ENCODE measurements at places on chromosomes 5 and 9. TPM values are rescaled to one million over a fixed set of nuclear protein-coding genes. Genes with fewer than 3 reads are reported as not detected.

DNA sequence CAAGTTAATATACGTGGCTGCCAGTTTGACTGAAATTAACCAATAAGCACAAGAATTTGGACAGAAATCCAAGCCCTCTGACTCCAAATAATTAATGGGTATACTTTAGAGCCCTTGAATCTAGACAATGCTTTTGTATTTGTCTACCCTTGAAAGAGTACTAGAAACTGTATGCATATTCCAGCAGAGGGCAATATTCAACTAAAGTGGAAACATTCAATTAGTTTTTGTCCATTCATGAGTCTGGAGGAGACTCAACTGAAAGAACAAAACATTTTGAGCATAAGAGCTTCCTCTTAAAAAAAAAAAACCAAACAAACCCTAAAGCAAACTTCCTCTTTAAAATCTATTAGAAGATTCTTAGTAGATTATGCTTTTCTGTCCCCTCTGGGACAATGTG, 157.8 kb downstream of the ARHGEF28 start:
- no peak for DNase-seq

- no peak for DNase-seq
Observed at GRCh38 chr9:113636693-113637092, 173.2 kb downstream of the RGS3 start.

GRCh38 chr5:52674815-52675545, 112.7 kb upstream of the ITGA1 start:
- no peak for DNase-seq

- DNase-seq: no peak
Observed at GRCh38 chr5:145408048-145408341, 427.1 kb downstream of the PRELID2 start.

DNA sequence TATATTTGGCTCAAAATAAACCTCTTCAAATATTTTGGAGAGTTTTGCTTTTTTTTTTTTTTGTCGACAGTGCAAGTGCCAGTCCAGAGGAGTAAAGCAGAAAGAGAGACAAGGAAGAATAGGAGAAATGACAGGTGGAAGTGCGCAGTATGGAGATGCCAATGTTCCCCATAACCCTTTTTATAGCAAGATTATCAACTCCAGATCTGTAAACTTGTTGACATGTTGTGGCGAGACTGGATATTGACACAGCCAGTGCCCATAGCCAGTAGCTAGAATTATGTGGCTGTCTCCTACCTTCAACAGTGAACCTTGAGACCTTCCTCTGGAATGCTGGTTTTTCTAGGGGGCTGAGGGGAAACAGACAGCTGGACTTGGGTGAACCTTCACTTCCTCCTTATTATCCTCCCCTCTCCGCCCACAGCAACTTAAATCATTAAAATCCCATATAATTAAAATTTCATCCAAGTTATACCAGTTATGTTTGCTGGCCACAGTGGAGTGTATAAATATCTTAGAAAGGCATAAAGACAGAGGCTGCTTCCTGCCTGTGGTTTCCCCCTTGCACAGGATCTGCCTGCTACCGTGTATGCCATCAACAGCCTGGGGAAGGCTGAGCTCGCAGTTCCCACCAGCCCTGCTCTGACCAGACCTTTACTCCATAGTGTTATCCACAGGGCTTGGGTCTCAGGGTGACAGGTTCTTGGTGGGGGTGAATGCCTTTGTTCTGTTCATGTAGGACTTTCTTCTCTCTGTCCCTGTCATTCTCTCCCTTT, 112.3 kb upstream of the ANKH start:
- DNase-seq: no peak

DNA sequence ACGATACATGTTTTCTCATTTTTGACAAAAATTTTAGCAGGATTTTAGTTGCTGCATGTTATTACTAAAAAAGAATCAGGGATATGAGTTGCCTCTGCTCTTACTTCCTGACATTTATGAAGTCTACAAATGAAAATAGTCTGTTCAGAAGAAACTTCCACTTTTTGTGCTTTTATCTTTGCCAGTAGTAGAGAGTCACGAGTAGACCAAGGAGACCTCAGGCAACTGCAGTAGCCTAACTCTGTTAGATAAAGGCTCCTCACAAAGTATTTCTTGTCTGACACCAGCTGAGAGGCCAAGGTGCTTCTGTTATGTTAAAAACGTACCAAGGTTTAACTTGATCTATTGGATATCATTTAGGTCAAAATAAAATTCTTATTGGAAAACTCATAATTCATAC, 333.9 kb downstream of the NR2F1-AS1 start:
- no peak for DNase-seq

DNA sequence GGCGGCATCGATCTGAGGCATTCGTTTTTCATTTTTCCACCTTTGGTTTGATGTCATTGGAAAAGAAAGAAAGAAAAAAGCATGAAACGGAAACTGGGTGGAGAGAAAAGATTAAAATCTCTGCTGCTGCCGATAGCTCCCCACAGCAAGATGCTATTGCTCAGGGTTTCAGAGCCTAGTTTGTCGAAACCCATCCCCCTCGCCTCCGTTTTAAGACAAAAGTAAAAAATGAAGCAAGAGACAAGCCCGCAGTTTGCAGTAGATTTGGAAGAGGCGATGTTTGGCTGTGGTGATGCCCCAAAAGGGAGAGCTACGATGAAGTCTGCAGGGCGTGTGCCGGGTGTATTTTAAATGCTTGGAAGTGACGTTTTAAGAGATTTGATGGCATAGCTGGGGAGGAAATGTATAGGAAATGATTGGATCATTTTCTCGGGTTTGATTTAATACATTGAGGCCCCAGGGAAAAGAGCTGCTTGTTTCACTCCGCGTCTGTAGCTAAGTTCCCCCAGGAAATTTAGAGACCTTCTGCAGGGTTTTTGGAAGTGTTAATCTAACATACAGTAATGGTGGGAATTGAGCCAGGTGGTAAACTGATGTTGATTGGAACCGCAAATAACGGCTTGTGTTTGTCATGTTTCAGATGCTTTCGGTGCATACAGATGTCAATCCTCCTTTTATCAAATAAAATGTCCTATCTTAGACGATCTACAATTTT, 909 bp downstream of the NDFIP1 start:
- DNase-seq: no peak

GRCh38 chr9:94745806-94746540, 19.5 kb downstream of the AOPEP start:
- DNase-seq: no peak

DNA sequence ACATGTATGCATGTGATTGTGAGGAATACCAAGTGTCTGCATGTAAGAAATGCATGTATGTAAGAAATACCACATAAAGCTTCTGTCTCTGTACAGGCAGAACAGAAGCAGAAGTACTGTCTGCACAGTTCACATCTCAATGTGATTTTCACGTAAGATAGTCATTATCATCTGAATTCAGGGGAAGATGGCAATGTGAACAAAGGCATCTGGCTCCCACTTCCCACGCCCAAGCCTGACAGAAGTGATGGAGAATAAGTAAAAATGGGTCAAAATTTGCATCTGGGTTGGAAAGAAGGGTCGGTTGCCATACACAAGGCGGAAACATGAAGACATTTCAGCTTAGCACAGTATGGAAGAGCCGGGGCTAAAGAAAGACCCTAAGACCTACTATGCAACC, 71.7 kb downstream of the SUSD1 start:
- no peak for DNase-seq

DNA sequence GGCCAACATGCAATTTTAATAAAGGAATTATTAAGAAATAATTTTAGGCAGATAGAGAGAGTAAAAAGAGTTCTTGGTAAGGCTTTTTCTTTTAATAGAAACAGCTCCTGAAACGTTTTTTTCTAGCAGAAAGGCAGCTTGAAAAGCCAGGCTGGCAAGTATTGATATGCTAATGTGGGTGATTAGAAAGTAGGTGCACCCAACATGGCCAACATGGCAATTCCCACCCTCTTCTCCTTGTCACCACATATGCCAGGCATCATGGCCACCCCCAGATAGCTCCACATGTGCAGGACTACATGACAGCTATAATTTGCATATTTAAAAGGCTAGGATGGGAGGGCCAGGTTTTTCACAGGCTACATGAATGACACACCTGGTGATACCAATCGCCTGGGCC, 615.2 kb downstream of the PTPRD start:
- no peak for DNase-seq

DNA sequence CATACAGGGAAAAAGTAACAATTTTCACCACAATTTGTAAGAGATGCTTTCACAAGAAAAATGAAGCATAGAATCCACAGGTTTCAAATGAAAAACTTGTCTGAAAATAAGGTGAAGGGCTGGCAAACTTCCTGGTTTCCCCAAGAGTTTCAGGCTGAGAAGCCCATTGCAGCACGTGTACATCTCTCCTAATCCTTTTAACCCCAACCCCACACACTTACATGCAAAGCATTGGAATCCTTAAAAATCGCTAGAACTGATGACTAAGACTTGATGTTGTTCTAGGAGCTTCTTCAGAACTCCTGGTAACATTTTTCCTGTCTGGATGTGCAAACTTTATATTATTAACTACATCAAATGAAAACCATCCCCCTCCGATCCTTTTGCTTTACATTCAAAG, 317.8 kb upstream of the RGMB start:
- DNase-seq: no peak

DNA sequence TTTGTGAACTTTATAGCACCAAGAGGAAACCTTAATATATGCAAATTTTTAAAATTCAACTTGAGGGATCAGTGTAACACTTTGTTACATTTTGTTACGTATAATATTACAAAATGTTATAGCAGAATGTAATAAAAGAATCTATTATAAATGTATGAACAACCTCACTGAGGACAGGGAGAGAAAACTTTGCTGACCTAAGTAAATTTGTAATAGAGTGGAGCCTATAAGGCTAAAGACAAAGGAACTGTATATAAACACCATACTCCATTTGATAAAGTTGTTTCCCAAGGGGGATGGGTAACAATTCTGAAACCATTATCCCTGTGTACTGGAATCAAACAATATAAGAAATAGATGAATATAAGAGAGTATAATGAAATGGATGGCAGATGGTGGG, 77.3 kb downstream of the ANGPTL2 start:
- no peak for DNase-seq

GRCh38 chr9:98172604-98173003, 19.8 kb downstream of the CORO2A start:
- no peak for DNase-seq

- no peak for DNase-seq
Observed at GRCh38 chr9:38234479-38235170, 157.9 kb upstream of the ALDH1B1 start.

DNA sequence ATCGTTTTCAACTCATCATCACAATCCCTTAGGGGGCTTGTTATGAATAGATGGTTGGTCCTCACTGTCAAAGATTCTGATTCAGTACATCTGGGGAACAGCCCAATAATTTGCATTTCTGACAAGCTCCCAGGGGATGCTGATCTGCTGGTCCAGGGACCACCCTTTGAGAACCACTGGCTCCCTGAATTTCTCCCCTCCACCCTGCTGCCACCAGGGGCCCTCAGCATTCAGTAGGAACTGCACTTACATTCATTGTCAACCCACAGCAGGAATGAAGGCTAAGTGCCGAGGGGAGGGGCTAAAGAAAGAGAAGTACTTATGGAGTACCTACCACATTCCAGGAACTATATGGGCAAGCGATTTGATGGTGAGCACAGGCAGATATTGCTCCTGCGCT, 85.9 kb downstream of the BOD1 start:
- DNase-seq: no peak

Gene CD180
- total RNA-seq: 0.65 TPM

Gene SH3RF2
- 309 TPM for total RNA-seq

Gene BAAT
- total RNA-seq: 0.08 TPM

Gene LHX2
- not detected for total RNA-seq

Gene WDR41
- total RNA-seq: 23.8 TPM

Gene RLN1
- 0.62 TPM for total RNA-seq

Gene WDR38
- not detected for total RNA-seq

Gene CCNJL
- total RNA-seq: 6.8 TPM
